ENCODE measurements at places on chromosomes 7 and 10. TPM values are rescaled to one million over a fixed set of nuclear protein-coding genes. Genes with fewer than 3 reads are reported as not detected.

DNA sequence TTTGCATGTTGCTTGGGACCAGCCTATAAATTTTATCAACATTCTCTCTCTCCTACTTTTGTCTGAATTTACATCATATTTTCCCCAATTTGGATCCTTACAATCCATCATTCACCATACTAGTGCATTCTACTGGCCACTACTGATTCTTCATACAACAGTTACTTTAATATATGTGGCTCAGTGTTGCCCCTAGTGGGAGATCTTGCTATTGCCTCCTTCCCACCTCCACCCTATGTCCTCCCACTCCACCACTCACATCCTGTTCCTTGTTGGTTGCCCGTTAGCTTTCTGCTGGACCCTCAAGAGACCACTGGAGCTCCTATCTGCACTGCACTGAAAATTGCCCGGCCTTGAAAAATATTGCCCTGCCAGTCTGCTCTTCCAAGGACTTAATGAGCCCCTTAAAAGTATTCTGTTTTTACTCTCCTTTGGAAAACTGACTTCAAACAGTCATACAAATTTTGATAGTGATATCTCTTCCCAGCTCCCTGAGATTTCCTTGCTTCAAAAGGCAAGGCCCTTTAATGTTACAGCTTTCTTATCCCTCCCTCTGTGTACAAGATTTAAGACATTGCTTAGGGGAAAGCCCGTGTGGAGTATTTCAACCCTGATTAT is 243.2 kb upstream of the TMEM229A start:
- no peak for DNase-seq

- DNase-seq = no peak
Observed at GRCh38 chr10:30974773-30975415, 56.8 kb downstream of the ZNF438 start.

GRCh38 chr7:67696878-67697277 is 700.2 kb downstream of the TYW1 start:
- DNase-seq = no peak

The GIMAP8 gene
- 25.0 TPM for total RNA-seq

DNA sequence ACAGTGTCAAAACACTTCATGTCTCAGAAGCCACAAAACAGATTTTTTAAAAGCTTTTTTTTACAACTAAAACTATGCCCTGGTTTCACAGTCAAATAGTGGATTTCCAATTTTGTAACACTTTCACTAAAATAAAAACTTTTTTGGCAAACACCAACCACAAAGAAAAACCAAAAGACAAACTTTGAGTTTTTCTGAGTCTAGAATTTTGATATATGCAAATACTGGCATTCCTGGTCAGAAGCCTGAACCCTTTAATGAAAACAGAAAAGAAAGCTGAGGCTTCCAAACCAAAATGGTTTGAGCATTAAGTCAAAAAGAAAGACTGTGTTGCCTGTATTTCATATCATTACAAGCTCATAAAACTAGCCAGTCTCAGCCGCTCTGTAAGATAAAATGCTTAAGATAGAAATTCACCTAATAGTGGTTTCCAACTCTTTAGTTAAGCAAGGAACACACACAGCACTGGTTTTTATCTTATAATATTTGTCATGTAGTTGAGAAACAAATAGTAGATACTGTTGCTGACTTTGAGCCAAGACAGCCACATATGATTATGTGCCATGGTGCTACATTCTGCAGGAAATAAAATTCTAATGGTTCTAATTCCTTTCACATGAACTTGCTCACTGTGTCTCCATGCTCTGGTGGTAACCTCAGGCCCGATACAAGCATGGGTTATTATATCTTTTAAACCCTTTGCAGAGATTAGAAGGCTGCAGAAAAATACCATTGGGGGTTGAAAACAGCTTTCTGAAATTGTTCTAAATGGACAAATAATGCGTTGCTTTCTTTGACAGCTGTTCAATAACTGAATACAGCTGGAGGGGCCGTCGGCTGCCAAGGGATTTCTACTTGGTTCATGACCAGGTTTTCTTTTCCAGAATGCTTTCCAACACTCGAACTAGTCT is 49.4 kb downstream of the FAM171A1 start:
- peak; percentile 99 for DNase-seq

- DNase-seq = no peak
Observed at GRCh38 chr10:33265621-33266020, 68.8 kb downstream of the NRP1 start.

DNA sequence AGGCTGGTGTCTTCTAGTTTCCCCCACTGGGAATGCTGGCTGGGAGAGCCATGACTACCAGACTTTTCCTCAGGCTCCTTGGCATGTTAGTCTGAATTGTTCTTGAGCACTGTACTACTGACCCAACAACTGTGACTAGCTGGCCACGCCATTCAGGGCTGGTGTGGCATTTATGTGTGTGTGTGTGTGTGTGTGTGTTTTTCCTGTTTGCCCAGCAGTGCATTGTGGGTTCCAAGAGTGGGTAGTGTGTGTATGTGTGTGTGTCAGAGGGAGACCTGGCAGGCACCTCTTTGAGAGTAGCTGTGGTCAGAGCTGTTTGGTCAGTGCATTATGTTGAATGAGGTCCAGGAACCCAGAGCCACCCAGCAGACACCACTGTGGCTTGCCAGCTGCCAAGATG is 9.2 kb downstream of the PCBD1 start:
- no peak for DNase-seq

- DNase-seq = no peak
Observed at GRCh38 chr10:66671562-66671961, 254.3 kb upstream of the LRRTM3 start.

The RTKN2 gene
- total RNA-seq = 34.7 TPM

The GFRA1 gene
- 2.1 TPM for total RNA-seq

- DNase-seq = no peak
Observed at GRCh38 chr10:6926971-6927370, 346.9 kb upstream of the PRKCQ start.

DNA sequence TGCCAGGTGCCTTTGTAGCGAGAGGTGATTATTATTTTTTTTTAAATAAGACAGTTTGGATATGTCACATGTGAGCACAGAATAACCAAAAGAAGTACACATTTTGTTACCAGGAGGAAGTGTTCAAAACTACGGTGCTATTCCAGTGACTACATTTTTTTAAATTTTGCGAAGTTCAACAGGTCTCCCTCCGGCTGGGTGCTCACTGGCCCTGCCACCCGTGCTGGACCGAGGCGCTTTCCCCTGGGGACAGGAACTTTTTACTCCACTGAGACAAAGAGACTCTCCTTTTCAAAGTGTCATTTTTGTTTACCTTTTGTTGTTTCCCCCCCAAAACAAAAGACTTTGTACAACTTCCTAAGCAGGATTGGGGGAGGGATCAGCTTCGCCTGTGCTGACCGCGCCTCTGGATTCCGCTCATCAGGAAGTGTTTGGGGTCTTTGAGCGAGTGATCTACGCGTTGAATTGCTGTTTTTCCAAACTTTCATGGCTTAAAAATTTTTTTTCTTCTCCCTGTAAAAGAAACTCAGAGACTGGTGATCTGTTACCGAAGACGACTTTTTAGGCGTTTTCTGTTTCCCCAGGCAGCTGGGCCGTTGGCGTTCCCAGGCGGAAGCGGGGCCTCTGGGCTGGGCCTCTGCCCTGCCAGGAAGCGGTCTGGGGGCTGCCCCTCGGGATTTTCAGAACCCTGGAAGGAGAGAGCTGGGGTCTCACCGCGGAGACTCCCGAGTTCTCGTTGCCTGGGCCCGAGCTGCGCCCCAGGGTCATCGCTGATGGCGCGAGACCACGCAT is 7.2 kb downstream of the EN2 start:
- DNase-seq = no peak

DNA sequence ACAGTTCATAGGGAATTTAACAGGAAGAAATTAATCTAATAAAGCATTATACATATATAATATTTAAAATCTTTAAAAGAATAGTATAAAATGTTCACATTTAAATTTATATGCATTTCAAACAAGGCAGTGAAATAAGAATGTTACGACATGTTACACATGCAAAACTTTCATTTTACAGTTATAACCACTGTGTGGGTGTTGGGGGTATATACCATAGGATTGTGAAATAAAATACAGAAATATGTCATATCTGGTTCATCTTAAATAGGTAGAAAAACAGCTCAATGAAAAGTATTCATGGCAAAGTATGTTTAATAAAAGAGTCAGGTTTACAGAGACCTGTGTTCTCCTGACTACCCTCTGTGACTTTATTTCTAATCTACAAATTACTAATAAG is 45.6 kb downstream of the CHCHD3 start:
- DNase-seq = no peak

The ELN gene
- 274 TPM for total RNA-seq

The ECHS1 gene
- total RNA-seq = 82.4 TPM

DNA sequence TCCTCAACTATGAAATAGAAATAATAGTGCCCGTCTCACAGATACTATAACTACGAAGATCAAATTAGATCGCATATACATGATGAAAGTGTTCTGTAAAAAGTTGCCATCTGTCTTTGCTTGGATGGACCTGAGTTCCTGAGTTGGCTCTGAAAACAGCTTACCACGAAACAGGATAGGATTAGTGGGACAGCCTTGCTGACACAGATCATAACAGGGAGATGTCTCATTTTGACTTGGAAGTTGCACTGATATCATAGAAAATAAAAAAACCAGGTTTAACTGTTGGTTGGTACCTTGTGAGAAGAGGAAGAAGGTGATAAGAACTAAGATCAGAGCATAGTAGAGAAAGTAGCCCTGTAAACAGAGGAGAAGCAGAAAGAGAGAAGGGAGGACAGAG is 79.3 kb upstream of the AGBL3 start:
- DNase-seq = no peak

DNA sequence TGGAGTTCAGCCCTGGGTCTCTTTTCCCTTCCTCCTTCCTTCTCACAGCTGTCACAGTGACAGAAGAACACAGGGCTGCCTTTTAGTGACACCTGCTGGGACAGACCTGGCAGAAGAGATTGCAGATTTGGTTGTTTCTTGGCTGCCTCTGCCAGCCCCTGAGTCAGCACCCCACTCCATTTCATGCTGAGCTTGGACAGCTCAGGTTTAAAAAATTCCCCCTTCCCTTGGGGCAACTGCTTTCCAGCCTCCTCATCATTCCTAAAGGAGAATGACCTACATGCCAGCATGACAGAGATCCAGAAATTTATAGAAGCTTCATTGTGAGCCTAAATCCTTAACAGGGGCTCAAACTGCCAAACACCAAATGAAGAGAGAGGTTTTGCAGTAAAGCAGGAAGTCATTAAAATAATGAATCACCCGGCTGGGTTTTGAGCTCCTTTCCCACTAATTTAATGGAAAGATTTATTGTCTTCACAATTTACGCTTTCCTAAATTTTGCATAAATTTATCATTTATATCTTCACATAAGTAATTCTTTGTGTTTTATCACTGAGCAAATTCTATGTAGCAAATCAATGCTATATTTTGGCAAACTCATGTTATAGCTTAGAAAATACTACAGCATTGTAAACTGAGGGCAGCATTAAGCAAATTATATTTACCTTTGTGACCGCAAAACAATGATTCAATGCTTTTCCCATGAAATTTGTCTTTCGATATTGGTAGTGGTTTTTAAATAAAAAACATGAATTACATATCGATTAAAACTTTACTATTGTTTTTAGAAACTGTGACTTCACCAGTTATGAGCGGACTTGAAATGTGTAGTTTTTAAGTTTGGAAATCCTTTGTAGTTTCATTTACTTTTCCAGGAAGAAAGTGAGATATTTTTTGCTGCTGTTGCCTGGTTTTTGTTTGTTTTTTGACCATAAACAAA is 399.5 kb upstream of the ANKRD30A start:
- DNase-seq = peak; percentile 28

GRCh38 chr7:30069096-30069867 is 41.1 kb downstream of the PLEKHA8 start:
- no peak for DNase-seq

GRCh38 chr7:151803841-151804240 is 73.1 kb downstream of the PRKAG2 start:
- DNase-seq = no peak

The ZSCAN21 gene
- total RNA-seq = 9.0 TPM

GRCh38 chr7:141381794-141382427 is 169.3 kb upstream of the AGK start:
- no peak for DNase-seq

The PHYHIPL gene
- total RNA-seq = 0.25 TPM

DNA sequence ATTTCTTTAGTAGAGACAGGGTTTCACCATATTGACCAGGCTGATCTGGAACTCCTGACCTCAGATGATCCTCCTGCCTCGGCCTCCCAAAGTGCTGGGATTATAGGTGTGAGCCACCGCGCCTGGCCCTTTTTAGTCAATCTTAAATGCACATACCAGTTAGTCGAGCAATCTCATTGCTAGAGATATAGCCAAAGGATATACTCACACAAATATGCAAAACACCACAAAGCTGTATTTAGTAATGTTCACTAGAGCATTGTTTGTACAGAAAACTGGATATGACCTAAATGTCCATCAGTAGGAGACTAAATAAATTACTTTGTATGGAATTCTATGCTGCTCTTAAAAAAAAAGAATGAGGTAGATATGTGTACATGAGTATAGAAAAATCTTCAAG is 24.5 kb upstream of the IL6 start:
- no peak for DNase-seq

GRCh38 chr7:24279512-24279911 is 4.5 kb upstream of the NPY start:
- no peak for DNase-seq

The CYP17A1 gene
- 3.7 TPM for total RNA-seq

DNA sequence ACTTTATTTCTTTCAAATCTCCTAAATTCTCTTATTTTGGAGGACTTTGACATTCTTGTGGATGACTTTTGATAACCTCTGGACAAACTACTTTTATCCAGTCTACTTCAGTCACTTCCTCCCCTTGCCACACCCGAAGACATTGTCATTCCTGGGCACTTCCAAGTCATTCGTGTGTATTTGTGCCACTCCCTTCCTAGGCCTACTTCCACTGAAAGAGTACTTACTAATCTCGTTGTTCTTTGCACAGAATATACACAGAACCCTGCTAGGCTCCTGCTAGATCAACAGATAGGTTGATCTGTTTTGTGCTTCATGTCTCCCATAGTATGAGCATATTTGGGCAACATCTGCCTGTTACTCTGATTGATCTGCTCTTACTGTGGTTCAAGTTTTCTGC is 355.4 kb downstream of the HGF start:
- DNase-seq = no peak

GRCh38 chr7:35613150-35613549 is 81.8 kb downstream of the HERPUD2 start:
- peak; percentile 8 for DNase-seq

The SFTPA1 gene
- 8,195 TPM for total RNA-seq

DNA sequence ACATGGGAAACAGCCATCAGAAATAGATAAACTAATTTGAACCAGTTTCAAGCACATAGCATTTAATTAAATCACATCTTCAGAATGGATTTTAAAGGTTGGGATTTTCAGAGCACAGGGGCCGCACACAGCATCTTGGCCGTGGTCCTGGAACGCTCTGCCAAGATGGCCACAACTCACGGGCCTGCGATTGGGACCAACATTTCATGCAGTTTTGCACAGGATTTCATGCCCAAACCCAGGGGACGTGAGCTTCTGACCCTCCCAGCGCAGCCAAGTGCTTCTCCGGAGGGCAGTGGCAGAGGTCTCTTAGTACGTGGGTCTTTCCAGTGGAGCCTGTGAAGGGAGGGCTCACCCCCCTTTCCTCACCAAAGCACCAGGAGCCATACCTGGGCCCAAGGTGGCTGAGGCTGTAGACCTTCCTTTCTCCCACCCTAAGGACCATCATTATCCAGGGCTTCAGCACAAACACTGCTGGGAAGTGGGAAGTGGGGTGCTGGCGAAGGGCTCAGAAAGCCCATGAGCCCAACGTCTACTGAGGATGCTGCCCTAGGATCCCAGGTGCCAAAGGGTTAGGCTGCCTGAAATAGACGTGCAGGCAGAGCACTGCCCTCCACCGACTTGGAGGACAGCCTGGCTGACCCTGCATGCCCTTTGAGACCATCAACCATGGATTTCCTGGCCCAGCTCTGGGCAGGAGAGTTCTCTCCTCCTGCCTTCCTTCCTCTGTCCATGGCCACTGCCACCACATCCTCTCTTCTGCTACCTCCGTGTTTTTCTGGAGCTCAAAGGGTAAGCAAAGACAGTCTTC is 611.2 kb upstream of the MGMT start:
- peak; percentile 38 for DNase-seq

Measured in lung (tissue), 17 donors.